T-helper 2 cell treated with Interferon-gamma antibody and Interleukin-4, amounts not matched to agents 5 μg/mL and 100 μg/mL, for 36 hours (primary cell): ENCODE measurements at places on chromosomes 6 and 20.

- no peak for DNase-seq
Measured at GRCh38 chr6:126446248-126446647, 106.3 kb downstream of the CENPW start.

GRCh38 chr6:125170376-125170775 is 16.8 kb downstream of the TPD52L1 start:
- no peak for DNase-seq

DNA sequence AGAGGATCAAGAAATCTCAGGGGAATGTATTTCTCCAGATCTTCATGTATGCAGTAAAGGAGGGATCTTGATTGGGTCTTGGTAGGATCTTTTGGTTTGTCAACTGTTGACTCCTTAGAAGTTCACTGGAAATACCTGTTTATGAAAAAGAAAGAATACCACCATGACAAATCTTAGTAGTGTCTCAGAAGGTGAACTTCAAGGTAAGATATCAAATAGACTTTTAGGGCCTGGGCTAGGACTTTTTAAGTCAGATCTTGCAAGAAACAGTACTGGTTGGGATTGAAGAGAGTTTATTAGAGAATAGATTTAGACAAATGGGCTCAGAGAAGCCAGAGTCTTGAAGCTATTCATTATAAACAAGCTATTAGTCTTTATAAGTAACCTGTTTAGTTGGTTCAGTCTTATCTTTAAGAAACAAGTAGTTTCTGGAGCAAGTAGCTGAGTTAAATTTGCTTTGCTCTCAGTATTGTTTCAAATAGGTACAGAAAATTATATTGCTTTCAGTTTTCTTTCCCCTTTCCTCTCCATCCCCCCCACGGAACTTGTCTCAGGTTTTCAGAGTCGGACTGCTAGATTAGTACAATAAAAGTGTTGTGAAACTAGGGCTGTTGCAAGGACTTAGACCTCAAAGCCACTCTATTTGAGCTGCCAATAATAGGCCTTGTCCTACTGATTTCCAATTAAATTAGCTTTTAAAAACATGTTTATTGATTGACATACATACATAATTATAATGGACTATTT is 529.1 kb upstream of the CITED2 start:
- DNase-seq = no peak

- no peak for DNase-seq
Measured at GRCh38 chr6:23589811-23590210, 536.2 kb upstream of the NRSN1 start.

DNA sequence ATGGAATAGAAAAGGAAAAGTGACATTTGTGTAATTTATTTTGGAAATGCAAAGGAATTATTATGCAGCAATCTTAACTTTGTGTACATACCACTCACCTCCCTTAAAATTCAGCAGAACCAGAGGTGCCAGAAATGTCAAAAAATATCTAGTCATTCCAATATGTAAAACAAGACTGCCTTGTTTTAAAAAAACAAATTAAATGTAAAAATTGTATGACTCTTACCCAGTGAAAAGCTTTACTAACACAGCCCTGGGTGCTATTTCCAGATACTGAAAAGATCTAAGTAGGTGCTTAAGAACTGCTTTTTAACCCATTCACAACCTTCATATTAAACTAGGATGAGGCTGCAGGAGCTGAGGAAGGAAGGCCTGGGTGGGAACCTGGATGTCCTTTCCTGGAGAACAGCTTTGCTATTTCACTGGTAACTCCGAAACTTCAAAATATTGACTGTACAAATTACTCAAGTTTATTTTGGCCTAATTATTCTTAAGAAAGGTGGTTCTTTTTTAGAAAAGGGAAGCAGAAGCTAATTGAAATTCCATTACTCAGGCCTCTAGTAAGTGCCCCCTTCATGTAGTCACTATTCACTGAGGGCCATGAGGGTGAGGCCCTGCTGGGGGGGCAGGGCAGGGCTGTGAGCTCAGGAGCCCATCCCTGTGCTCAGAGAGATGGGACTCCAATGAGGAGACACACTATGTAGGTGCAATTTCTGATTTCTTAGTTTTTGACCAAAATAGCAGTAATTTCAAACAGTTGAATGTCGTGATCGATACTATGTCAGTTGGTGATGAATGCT is 139.6 kb downstream of the MAP3K4 start:
- no peak for DNase-seq
